ENCODE measurements at places on chromosomes 1 and 21.

DNA sequence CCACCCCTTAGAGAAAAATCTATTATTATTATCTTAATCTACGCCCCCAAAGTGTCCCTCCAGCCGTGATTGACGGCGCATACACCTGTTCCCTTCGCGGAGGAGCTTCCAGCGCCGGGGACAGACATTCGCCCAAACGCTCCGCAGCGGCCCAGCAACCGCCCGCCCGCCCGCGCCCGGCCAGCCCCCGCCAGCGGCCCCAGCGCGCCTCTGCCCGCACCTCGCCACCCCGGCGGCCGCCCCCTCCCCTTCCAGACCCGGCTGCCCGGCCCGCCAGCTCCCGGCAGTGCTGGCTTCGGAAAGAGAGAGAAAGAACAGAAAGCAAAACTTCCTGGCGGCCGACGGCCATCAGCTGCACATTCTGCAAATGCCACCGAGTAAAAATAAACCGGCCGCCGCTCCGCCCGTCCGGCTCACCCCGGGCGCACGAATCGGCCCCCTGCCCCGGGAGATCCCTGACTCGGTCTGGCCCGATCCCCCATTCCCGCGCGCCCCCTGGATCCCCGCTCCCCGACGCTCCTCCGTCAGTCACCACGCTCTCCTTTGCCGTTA, 1.6 kb downstream of the CASZ1 start:
- DNase-seq = no peak

DNA sequence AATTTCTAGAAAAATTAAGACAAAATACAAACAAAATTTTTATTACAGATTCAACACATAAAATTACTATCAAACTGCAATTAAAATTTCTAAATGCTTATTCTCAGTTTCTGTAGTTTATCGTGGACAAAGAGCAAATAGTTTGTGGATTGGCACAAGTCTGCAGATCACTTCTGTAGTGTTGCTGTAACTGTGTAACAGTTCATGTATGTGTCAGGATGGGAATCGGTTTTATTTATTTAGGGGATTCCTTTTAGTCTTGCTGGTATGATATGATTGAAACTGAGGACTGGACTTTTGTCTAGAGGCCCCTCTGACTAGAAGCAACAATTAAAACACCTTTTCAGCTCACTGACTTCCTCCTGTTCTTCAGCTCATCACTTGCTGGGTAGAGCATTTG, 60.8 kb downstream of the LRIG2 start:
- no peak for DNase-seq

- DNase-seq = no peak
Measured at GRCh38 chr1:193471981-193472380, 285.6 kb upstream of the B3GALT2 start.

- DNase-seq = no peak
Measured at GRCh38 chr1:30108186-30108585, 615.2 kb downstream of the MATN1 start.

GRCh38 chr21:17414766-17415165, 98.1 kb upstream of the CXADR start:
- no peak for DNase-seq

GRCh38 chr1:60893136-60893930, 189.0 kb upstream of the NFIA start:
- no peak for DNase-seq

GRCh38 chr1:16978567-16979474, 1.6 kb downstream of the MFAP2 start:
- no peak for DNase-seq
